ENCODE measurements at places on chromosomes 4 and X.

DNA sequence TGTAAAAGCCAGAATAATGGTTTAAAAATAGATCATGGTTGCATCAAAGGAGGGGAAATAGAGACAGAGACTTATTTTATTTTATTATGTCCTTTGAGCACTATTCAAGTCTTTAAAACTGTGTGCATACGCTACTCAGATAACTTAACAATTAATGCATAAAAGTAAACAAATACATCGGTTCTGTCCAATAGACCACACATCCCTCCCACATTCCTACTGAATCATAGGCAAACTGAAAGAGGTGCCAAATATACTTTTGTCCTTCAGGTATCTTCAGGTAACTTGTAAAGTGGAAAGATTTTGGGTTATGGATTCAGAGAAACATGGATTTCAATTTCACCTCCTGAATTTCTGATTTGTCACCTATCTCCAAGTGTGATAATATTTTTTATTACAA, 91.3 kb downstream of the SPOCK3 start:
- DNase-seq: no peak

GRCh38 chr4:75831856-75832405, 70.3 kb downstream of the PPEF2 start:
- DNase-seq: no peak

GRCh38 chr4:23828020-23828715, 61.7 kb downstream of the PPARGC1A start:
- DNase-seq: no peak

- no peak for DNase-seq
These were observed 214.2 kb downstream of the CLCN4 start for GRCh38 chrX:10370976-10371375.

DNA sequence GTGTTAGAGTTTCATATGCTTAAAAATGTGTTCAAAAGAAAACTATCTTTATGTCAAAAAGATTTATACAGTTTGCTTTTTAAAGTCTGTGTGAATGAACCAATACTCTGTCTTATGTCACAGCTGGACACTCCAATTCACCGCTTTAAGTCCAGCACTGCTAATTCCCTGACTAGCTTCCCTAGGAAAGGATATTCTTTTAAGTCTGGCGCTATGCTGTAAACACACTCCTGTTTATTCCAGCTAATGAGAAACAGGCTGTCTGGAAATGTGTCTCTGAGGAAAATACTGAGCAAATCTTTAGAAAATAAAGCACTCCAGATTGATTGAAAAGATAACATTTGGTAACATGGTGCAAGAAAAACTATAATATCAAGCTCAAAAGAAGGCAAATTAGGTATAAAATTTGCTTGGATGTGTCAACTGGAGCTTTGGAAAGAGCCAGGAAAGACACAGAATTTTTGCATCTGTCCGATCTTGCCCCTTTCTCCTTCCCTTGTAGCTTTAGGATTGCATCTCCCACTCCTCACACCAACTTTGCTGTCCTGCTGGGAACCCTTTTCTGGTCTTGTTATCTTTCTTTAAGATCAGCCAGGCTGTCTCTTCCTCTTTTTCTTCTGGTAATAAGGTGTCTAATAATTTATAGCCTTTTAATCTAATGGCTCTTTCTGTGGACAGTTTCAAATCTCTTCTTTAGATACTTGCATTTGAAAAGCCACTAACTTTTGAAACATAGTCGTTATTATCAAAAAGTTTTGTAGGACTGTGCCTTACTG, 40.9 kb upstream of the VEGFC start:
- no peak for DNase-seq

DNA sequence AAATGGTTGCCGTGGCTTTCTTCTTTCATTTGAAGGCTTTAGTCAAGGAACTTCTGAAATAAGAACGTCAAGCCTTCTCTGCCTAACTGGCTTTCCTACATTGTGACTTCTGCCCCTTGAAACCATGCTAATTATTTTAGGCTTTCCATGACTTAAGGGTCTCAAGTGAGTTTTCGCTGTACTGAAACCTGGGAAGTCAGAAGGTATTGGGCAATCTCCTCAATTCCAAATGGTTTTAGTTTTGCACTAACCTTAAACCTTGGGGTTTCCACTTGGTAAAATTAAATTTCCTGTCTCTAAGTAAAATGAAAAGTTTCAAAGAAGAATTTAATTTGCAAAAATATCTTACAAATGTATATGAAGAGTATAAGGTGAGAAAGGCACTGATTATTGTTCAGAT, 73.8 kb downstream of the MBNL3 start:
- no peak for DNase-seq

- no peak for DNase-seq
These were observed 137.1 kb downstream of the ZNF518B start for GRCh38 chr4:10320130-10320529.

- no peak for DNase-seq
These were observed 13.7 kb downstream of the KLKB1 start for GRCh38 chr4:186240848-186241491.

DNA sequence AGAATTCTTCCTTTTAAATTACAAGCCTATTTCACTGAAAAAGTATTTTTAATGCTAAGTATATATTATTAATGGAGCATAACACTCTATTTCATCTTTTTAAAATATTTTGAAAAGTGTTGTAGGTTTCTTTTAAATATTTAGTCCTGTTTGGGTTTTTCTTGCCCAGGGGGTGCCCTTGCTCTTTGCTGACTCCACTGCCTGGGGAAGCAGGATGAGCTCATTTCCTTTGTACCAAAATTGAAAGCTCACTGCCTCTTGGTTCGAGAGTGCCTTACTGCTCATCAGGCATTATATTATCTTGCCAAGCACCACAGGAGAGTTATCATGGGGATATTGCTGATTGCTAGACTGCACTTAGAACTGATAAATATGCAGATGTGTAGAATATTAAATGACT, 819.2 kb downstream of the PCDH18 start:
- DNase-seq: peak; percentile 64

DNA sequence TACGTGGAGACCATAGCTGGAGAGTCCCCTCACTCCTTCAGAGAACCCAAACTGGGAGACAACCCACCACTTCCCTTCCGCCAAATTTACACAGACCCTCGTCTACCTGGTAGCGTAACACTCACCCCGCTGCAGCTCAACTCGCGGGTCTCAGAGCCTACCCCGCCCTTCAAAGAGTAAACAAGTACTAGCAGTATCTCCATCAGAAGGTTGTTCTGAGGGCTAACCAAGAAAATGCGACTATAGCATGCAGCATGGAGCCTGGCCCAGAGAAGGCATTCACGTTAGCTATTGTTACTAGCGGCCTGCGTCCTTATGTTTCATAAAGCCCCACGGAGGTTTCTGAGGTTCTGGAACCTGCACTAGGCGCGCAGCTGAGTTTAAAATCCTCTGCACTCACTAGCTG, 531 bp upstream of the MANBA start:
- no peak for DNase-seq

- DNase-seq: no peak
These were observed 109.3 kb downstream of the MAGEC2 start for GRCh38 chrX:142095651-142096245.

- no peak for DNase-seq
These were observed 257.2 kb downstream of the ARHGAP24 start for GRCh38 chr4:85732124-85732523.

DNA sequence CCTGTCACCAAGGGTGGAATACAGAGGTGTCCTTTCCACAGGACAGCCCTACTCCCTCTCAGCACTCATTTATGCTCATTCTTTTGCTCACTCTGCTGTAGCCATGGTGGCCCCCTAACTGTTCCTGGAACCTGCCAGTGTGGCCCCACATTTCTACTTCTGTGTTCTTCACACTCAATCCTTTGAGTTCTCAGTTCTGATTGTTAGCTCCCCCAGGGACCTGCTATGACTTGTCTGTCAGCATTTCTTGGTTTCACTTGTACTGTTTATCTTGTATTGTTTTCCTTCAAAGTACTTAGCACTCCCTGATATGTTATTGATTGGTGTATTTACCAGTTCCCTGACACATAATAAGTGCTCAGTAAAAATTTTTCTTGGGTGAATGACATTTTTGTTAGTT, 14.9 kb downstream of the VBP1 start:
- DNase-seq: no peak

GRCh38 chr4:37422102-37422501, 177.6 kb downstream of the NWD2 start:
- no peak for DNase-seq

- peak; percentile 79 for DNase-seq
These were observed 145.8 kb upstream of the ATP6AP2 start for GRCh38 chrX:40434947-40435346.

DNA sequence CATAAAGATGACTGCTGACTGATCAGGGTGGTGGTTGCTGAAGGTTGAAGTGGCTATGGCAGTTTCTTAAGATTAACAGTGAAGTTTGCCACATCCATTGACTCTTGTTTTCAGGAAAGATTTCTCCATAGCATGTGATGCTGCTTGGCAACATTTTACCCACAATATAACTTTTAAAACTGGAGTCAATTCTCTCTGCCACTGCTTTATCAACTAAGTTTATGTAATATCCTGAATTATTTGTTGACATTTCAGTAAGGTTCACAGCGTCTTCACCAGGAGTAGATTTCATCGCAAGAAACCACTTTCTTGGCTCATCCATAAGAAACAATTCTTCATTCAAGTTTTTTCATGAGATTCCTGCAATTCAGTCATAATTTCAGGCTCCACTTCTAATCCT, 166.5 kb upstream of the SPRY1 start:
- no peak for DNase-seq

DNA sequence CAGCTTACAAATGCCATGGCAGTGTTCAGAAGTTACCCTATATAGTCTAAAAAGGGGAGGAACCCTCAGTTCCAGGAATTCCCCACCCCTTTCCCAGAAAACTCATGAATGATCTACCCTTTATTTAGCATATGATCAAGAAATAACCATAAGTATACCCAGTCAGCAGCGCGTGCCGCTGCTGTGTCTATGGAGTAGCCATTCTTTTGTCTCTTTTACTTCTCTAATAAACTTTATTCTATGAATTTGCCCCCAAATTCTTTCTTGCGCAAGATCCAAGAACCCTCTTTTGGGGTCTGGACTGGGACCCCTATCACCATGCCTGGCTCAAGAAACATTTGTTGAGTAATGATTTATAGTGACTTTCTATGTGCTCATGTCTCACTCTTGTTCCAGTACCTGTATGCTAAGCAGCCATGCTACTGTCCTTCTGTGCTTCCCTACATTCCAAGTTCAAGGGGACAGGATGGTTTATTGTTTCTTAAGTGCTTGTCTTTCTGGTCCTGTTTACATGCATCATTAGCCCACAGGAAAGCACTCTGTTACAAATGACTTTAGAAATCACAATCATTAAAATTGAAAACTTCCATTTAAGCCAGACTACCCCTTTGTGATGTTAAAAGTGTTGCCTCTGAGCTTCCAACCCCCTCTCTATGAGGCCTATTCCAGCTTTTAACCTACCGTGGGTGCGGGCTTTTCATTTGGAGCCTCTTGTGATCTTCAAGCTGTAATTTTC, 63.4 kb upstream of the S100G start:
- DNase-seq: no peak

DNA sequence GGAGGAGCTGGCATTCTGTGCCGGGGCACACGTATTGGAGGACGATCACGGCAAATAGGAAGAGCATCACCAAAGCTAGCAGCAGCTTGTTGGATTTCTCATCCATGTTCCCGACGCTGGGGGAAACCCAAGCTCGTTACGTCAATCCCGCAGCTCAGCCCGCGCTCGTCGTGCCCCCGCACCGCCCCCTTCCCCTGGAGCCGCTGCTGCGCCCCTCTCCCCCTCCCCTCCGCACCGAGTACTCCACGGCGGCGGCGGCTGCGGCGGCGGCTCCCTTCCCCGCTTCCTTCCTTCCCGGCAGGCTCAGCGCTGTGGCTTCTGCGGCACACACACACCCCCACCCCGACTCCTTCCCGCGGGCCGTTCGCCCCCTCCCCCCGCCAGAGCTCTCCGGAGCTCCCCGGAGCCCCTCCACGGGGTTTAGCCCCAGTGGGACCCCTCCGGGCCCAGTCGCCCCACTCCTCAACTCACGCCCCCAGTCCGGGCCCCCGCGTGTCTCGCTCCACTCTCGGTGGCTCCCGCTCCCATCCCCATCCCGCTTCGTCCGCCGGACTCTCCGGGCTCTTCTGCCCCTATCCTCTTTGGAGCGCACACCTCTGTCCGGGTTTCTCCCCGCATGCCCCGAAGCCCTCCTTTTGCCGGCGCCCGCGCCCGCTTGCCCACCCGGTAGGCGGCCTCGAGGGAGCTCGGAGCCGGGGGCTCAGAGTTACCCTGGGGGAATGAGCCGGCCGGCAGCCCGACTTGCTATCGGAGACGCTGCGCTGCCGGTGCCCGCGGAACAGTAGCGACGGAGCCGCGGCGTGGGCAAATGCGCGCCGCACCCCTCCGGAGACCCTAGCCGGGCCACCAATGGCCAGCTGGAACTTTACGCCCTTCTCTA, 978 bp downstream of the HS6ST2 start:
- no peak for DNase-seq

DNA sequence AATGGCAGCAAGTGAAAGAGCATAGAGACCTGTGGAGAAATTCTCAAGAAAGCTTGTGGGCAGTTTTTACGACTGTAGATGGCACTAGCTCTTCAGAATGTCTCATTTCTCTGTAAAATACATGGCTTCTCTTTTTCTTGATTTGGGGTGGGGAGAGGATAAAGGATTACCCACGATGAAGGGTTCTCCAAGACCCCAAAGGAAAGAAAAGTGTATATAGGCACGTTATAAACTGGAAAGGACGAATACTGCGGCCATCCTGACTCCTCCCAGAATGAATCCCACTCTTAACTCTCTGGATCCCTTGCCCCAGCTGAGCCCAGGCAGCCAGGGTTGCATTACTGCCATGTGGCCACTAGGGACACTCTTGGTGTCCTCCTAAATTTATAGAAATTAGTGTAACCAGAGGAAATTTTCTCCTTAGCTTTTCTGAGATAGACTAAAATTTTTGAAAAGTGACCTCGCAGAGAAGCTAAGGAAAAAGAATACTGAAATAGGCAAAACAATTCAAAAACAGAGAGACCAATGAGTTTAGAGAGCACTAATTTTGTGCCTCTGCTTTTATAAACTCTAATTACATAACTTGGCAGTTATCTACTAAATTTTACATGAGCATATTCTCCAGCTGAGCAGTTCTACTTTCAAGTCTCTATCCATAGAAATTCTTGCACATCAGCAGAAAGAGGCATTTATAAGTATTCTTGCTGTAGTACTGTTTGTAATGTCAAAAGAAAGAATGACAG, 37.8 kb upstream of the PCDH19 start:
- DNase-seq: peak; percentile 11

DNA sequence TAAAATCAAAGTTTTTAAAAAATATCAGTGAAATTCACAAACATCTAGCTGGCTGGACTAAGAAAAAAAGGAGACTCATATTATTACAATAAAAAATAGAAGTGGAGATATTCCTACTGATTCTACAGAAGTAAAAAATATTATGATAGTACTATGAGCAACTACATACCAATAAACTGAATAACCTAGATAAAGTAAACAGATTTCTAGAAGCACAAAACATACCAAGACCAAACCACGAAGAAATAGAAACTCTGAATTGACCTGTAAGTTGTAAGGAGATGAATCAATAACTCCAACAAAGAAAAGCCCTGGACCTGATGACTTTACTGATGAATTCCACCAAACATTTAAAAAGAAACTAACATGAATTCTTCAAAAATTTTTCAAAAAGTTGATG, 867.3 kb downstream of the PCDH18 start:
- DNase-seq: no peak

- no peak for DNase-seq
These were observed 71.5 kb upstream of the MSANTD1 start for GRCh38 chr4:3177426-3177825.

- peak; percentile 2 for DNase-seq
These were observed 61.7 kb downstream of the GPR82 start for GRCh38 chrX:41785685-41786084.

- no peak for DNase-seq
These were observed 176.9 kb upstream of the SCML1 start for GRCh38 chrX:17560385-17560784.

Measured in globus pallidus (tissue), 1 donor.